Activated naive CD4-positive, alpha-beta T cell treated with anti-CD3 and anti-CD28 coated beads for 36 hours (primary cell): ENCODE measurements at places on chromosomes 6 and 20. TPM values are rescaled to one million over a fixed set of nuclear protein-coding genes. Genes with fewer than 3 reads are reported as not detected.

MYB gene
- 15.9 TPM for total RNA-seq

MUCL3 gene
- total RNA-seq, result not detected

RAET1E gene
- total RNA-seq, result not detected

OXT gene
- not detected for total RNA-seq

LKAAEAR1 gene
- total RNA-seq, result 0.62 TPM

DNAH8 gene
- total RNA-seq, result 0.07 TPM
